ENCODE measurements at places on chromosomes 3 and 15.
A peak's percentile ranks its signal among the peaks of the same experiment; 100 is the strongest.

- DNase-seq: peak; percentile 6
These were observed 42.5 kb downstream of the GLB1 start for GRCh38 chr3:33054100-33055092.

GRCh38 chr3:61927332-61927731 is 366.0 kb downstream of the PTPRG start:
- peak; percentile 64 for DNase-seq

- no peak for DNase-seq
These were observed 16.6 kb downstream of the EIF4E3 start for GRCh38 chr3:71708476-71709105.

DNA sequence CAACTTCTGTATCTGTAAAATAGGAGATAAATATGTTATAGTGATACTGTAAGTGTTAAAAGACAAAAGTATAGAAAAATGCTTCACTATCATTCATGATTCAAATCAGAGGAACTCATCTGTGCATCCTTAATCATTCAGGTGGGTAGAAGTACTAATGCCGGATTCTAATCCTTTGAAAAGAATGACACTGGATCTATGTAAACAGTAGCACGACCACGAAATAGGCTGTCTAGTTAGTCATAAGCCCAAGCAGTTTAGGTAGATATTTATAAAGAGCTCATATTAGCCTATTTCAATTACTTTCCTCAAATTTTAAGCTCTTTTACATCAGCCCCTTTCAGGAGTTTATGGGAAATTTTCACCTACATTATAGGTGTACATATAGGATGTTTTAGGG is 437.9 kb downstream of the SOX2 start:
- no peak for DNase-seq

- no peak for DNase-seq
These were observed 6.2 kb upstream of the RPAP1 start for GRCh38 chr15:41550066-41550775.

DNA sequence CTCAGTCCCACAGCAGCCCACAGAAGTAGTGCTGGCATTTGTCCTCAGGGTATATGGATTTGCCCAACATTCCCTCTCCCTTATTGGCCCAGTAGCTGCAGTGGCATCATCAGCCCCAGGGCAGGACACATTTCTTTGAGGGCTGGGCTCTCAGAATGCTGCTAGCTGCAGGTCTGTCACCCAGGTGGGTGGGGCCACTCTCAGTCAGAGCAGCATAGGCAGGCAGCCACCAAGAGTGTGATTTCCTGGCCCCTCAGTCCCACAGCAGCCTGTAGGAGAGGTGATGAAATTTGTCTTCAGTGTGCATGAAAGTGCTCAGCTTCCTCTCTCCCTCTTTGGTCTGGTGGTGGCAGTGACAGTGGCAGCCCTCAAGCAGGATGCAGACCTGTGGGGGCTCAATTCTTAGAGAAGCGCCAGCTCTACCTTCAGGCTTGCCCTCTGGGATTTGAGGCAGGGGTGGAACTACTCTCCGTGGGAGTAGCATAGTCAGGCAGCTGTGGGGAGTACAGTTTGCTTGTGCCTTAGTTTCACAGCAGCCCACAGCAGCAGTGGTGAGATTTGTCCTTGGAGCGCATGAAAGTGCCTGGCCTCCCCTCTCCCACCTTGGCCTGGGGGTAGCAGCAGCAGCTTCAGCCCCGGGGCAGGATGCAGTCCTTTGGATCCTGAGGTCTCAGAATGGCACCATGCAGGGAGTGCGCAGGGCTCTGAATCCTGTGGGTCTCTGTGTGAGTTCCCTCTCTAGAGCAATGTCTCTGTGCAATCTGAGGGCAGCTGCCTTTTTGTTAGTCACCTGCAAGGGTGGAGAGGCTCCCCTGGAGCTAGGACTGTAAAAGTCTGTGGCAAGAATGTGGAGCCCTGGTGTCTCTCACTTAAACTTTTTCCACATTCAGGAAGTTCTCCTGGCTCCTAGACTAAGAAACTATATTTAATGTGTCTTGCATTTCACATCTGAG is 1229.1 kb downstream of the ROBO2 start:
- no peak for DNase-seq

- no peak for DNase-seq
These were observed 49.1 kb upstream of the TJP1 start for GRCh38 chr15:29871401-29871800.
